Left forelimb (tissue), 1 donor: ENCODE measurements at places on chromosomes 5 and 9.

GRCh38 chr5:64680289-64680688 is 10.0 kb upstream of the SHISAL2B start:
- no peak for DNase-seq

DNA sequence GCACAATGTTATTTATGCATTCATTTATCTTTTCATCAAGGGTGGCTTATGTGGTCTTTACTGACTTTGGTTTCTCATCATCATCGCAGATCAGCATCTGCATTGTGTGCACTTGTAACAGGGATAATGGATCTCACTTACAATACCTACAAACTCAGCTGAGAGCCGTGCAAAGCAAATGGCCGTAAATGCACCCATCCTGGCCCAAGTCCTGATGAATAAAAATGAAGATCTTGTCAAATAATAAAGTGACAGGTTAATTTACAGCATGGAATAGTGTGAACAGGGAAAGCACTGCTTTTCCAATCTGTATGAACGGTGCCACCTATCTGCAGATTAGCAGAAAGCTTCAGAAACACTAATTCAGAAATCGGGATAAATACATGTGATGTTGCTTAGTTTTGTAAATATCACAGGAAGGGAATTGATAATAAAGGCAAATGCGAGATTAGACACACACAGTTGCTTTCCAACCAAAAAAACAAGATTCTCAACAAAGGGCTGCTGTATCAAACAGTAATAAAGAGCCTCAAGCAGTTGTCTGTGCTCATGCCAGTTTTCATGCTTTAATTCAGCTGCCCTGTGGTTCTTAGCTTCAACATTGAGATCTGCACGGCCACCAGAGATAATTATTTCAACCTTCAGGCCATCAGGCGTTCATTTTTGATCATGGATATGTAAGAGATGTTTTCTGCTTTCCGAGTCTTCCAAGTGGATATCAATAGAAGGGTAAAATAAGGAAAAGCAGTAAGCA is 153.4 kb upstream of the POU5F2 start:
- DNase-seq: no peak

GRCh38 chr9:7676609-7677156 is 122.9 kb downstream of the DMAC1 start:
- DNase-seq: no peak

DNA sequence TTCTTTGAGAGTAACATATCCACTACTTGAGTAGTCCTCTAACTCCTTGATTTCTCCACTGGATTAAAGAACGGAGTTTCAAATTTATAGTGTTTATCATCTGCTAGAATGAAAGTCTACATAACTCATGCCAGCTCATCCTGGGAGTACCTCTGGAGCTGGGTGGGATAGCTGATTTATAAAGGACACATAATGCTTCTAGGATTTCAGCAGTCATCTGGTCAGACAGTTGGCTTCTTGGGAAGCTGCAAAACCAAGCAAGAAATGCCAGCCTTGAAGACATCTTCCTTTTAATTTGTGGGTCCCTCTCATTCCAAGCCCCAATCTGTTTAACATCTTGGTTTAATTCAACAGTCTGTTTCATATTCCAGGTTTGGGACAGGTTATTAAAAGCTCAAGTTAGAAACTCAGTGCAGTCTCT is 3.2 kb downstream of the GALNT10 start:
- no peak for DNase-seq

DNA sequence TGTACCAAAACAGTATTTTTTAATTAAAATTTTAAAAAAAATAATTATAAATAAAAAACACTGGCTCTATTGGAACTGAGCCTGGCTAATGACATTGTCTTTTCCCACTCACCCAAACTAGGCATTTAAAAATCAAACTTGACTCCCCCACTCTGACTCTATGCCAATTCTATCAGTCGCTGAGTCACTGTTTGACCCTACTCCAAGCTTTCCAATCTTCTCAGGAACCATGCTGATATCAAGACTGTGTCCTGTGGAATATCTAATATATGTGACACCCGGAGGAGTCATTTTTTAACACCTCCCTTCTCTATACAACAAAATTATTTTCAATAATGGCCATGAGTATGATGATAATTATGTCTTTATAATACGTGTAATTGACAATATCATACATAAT is 171.6 kb upstream of the RASEF start:
- DNase-seq: no peak

DNA sequence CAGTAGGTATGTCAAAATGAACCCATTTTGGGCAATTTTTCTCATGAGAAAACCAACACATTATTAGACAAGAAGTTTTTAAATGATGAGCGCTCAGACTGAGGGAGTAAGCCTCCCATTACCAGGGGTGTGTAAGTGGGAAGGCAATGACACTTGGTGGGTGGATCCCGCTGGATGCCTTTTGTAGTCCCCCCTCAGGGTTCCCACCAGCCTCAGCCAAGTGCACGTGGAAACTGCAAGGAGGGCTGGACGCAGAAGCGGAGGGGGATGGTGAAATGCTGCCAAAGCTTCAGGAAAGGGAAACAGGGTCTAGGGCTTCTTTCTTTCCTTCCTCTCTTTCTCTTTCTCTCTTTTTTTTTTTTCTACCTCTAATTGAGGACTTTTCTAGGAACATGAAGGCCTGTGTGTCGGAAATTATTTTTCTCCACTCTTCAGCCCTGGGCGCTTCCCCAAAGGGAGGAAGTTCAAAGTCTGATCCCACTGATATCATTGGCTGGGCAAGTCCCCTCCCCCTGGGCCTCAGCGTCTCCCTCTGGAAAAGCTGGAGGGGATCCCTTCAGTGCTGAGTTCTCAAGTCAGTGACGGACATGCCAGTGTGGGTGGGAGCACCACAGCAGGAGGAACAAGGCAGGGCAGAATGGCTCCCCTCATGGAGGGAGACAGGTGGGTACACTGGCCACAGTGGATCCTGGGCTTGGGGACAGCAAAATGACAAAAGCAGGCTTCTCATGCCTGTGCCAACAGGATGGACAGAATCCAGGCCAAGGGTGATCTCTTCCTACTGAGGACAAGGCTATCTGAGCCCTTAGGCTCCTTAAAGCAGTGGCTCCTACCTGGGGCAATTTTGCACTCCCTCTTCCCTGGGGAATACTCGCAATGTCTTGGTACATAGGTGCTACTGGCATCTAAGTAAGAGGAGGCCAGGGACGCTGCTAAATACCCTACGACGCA is 23.9 kb upstream of the SLC25A51 start:
- no peak for DNase-seq

GRCh38 chr5:73496984-73497457 is 1.2 kb upstream of the BTF3 start:
- DNase-seq: no peak

DNA sequence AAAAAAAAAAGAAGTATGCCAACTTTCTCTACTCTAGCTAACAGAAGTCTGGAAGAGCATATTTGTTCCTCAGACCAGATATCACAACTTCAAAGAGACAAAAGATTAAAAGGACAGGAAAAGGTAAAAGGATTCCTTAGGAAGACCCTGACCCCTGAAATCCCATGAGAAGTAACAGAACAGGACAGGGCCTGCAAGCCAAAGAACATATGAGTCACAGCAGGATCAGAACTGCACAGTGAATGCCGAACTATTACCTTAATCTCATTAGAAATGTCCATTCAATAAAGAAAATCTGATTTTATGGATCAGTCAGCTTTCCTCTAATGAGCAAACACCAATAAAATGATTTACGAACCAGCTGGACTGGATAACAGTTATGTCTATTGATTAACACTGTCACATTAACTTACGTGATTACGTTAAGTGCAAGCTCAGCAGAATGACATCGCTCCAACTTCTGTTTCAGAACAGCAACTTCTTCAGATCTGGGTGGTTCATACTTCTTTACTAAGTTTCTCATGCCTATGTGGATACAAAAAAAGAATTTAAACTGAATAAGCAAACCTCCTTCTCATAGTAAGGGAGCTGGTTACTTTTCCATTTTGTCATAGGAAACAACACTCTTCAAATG is 13.6 kb downstream of the CCNH start:
- DNase-seq: no peak
